ENCODE measurements at places on chromosomes 5 and 9. TPM values are rescaled to one million over a fixed set of nuclear protein-coding genes. Genes with fewer than 3 reads are reported as not detected.

DNA sequence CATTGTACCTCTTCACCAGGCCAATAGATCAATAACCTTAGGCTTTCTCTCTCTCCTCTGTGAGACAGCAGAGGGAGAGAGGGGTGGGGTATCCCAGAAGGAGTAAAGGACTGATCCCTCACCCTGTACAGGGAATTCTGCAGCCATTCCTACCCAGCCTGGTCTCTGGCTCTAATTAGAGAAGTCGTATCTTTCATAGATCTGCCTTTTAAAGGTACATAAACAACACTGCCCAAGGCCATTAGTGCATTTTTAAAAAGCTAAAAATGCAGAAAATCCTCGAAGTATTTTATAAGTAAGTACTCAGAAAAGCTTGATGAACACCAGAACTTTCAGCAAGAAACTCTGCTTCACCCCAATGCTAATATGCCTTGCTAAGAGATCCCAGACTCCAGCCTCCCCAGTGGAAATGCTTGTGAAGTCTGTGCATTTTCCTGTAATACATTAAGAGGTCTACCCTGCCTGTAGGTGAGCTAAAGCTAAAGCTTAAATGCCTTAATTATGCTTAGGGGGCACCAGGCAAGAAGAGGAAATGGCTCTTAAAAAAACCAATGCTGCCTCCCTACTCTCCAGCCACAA lies 200.0 kb upstream of the ANKRD55 start:
- no peak for DNase-seq

DNA sequence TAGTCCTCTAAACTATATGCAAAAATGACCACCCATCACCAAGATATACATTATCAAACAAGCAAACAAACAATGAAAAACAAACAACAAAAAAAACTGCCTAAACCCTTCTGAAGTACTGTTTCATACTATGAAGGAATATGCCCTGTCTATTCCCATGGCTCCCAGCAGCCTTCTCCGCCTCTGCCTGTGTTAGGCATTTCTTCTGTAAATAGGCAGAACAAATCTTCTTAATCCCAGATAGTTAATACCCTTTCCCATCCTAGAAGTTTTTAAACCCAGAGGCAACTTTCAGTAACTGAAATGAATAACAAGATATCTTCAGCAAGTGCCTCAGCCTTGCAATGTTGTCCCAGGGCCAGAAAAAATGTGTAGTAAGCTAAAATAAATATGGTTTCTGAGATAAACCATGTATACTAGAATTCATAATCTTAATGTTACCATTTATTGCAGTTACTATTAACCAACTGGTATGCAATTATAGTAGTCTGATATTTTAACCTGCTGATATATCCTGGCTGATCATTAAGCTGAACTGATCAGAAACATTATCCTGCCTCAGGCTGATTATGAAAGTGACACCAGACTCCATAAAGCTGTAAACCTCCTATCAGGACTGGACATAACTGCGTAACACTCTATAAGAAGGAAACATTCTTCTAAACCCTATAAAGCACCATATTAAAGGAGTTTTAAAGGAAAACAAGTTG lies 68.5 kb downstream of the ANKRD31 start:
- DNase-seq: no peak

- DNase-seq: no peak
Observed at GRCh38 chr5:3659907-3660306, 64.3 kb downstream of the IRX1 start.

The FLT4 gene
- 0.97 TPM for total RNA-seq

DNA sequence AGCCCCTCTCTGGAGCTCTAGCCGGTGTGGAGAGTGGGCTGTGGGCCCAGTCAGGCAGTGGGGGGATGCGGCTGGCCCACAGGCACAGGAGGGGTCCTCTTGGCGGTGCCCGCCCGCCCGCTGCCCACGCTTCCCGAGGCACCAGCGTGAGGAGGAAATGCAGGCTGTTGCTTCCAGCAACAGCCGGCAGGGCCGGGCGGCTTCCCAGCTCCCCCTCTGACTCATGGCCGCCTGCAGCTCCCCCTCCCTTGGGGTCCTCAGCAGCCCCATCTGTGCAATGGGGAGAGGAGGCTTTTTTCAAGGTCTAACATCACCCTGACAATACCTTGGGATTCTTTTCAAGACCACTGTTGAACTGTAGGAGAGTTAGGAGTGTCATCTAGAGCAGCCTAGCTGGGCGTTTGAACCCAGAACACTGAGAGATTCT lies 10.4 kb downstream of the CXXC5 start:
- no peak for DNase-seq

Data from esophagus squamous epithelium (tissue), 5 donors.